ENCODE measurements at places on chromosomes 7 and 10.

DNA sequence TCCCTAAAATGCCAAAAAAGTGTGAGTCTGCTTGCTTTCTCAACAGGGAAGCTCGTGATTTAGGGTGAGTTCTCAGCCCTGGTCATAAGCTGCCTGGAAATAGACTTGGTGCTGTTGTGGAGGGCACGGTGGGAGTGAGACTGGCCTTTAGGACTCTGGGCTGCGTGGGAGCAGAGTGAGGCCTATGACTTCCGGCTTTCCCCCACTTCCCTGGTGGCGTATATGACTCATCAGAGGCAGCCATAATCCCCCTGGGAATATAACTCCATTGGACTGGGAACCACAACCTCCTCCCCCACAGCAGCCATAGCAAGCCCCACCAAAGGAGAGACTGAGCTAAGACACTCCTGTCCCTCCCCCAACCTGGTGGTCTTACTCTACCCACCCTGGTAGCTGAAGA, 95.0 kb downstream of the PON1 start:
- DNase-seq = peak; percentile 32

DNA sequence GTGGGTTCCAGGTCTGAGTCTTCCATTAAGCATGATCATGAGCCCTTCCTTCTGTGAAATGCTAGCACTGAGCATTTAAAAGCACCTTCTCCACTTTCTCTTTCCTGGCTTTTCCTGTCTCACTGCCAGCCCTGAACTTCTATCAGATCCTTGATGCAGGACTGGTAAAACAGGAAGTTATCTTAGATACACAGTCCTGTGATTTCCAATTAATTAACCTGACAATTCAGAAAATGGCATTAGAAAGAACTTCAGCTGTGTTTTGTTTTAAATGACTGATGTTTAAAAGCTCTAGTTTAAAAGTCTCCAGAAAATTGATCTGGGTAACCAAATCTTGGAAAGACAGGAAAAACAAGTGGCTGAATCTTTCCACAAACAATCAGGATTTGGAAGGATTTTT, 79.0 kb upstream of the MACROH2A2 start:
- DNase-seq = no peak

DNA sequence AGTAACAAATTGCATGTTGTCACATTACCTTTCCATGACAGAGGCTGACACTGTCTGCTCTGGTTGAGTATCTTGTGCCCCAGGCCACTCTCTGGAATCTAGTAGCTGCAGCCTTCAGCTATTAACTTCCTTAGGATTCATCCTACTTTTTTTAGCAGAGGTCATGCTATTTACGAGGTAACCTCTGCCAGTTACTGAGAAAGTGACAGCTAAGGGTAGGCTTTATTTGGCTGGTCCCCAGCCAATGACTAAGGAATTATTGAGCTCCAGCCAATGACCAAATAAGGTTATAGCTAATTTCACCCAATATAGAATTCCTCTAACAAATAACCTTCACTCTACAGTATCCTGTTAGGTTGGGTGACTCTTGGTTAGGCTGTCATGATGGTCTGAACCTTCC, 1361.7 kb downstream of the XPNPEP1 start:
- peak; percentile 37 for DNase-seq

GRCh38 chr7:98217623-98218582, 6.7 kb downstream of the BHLHA15 start:
- no peak for DNase-seq
